T-cell (primary cell): ENCODE measurements at places on chromosomes 1 and 21.

- H3K27ac ChIP-seq, result no peak overlapping the region
- DNase-seq, result peak; percentile 35
- H3K36me3 ChIP-seq, result no peaks in the 10 kb centered on the region
Measured at GRCh38 chr1:37795340-37796125, 1.9 kb downstream of the MANEAL start.

DNA sequence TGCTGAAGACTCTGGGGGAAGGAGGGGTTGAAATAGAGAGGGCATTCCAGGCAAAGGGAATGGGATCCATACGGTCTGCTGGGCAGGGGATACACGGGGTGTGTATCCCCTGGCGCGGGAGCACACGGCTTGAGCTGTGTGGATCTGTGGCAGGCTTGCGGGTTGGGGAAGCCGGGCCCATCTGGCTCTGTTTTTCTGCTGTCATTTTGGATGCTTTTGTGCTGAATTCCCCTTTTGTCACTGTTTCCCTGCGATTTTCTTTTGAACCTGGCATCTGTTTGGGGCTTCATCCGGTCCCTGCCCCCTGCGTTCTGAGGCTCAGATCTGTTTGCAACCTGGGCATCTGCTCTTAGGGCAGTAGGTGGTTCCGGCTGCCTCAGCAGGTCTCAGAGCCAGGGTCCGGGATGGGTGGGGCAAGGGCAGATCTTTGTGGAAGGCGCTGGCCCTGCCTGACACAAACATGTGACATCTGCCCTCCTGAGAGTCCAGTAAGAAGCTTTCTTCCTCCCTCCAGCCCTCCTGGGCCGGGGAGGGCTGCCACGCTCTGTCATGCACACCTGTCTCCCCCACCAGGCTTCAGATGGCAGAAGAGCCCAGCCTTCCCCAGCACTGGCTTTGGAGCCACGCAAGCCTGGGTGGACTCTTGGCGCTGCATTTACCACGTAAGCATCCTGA lies 84.0 kb downstream of the IGSF21 start:
- no peaks in the 10 kb centered on the region for H3K36me3 ChIP-seq
- no peak for DNase-seq
- no peak overlapping the region for H3K4me3 ChIP-seq
- H3K27me3 ChIP-seq, result no peaks in the 10 kb centered on the region
- no peaks in the 10 kb centered on the region for H3K4me1 ChIP-seq
- H3K27ac ChIP-seq, result no peak overlapping the region

DNA sequence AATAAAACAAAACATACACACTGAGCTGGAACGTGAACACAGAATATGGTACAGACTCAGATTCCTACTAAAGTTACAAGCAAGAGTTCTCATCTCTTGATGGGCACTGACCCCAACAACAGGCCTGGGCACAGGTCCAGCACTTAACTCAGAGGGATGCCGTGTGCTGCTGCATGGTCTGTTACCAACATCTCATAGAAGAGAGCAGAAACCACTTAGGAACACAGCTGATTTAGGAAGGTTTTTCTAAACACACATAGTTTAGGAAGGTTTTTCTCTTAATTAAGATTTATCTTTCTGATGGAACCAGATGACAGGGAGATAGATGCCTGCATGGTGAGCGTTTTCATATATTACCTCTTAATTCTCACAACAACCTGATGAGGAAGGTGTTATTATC lies 1.5 kb downstream of the GCLM start:
- H3K4me3 ChIP-seq, result no peak overlapping the region
- no peak overlapping the region for H3K27ac ChIP-seq
- peaks cover 7% of the 10 kb centered on the region for H3K4me1 ChIP-seq
- no peaks in the 10 kb centered on the region for H3K27me3 ChIP-seq
- H3K36me3 ChIP-seq, result no peaks in the 10 kb centered on the region

DNA sequence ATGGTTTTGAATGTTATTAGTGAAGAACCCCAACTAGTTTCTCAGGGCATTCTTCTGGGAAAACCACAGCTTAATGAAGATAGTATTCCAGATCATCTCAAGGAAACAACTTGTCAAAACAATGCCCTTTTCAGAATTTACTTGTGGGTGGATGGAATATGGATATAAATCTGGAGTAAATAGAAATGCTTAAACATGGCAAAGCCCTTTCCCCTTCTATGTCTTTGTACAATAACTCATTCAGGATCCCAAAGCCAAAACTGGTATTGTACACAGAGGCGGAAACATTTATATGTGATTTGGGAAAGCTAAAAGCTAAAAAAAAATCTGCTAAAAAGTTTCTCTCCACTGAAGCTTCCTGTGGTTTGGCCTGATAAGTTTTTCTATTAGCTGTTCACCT lies 55.5 kb upstream of the RGS5 start:
- H3K36me3 ChIP-seq, result no peaks in the 10 kb centered on the region
- no peaks in the 10 kb centered on the region for H3K27me3 ChIP-seq
- no peak for DNase-seq
- H3K27ac ChIP-seq, result no peak overlapping the region
- H3K4me3 ChIP-seq, result no peak overlapping the region
- H3K4me1 ChIP-seq, result no peaks in the 10 kb centered on the region

DNA sequence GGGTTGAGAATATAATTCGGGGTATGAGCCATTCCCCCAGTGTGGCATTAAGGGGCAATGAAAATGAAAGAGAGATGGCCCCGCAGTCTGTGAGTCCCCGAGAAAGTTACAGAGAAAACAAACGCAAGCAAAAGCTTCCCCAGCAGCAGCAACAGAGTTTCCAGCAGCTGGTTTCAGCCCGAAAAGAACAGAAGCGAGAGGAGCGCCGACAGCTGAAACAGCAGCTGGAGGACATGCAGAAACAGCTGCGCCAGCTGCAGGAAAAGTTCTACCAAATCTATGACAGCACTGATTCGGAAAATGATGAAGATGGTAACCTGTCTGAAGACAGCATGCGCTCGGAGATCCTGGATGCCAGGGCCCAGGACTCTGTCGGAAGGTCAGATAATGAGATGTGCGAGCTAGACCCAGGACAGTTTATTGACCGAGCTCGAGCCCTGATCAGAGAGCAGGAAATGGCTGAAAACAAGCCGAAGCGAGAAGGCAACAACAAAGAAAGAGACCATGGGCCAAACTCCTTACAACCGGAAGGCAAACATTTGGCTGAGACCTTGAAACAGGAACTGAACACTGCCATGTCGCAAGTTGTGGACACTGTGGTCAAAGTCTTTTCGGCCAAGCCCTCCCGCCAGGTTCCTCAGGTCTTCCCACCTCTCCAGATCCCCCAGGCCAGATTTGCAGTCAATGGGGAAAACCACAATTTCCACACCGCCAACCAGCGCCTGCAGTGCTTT lies 9.4 kb downstream of the PROX1 start:
- H3K27ac ChIP-seq, result no peak overlapping the region
- peaks cover 9% of the 10 kb centered on the region for H3K27me3 ChIP-seq
- H3K36me3 ChIP-seq, result no peaks in the 10 kb centered on the region
- no peak for DNase-seq
- no peaks in the 10 kb centered on the region for H3K4me1 ChIP-seq

GRCh38 chr1:155106862-155107261 lies 20.8 kb upstream of the EFNA1 start:
- H3K27me3 ChIP-seq, result peaks cover 9% of the 10 kb centered on the region
- no peaks in the 10 kb centered on the region for H3K36me3 ChIP-seq
- no peak for DNase-seq
- H3K4me3 ChIP-seq, result no peak overlapping the region

GRCh38 chr1:76425201-76426145 lies 350.9 kb downstream of the ST6GALNAC3 start:
- DNase-seq, result no peak
- H3K27me3 ChIP-seq, result no peaks in the 10 kb centered on the region
- H3K4me1 ChIP-seq, result no peaks in the 10 kb centered on the region
- H3K27ac ChIP-seq, result no peak overlapping the region
- H3K36me3 ChIP-seq, result no peaks in the 10 kb centered on the region
- no peak overlapping the region for H3K4me3 ChIP-seq

DNA sequence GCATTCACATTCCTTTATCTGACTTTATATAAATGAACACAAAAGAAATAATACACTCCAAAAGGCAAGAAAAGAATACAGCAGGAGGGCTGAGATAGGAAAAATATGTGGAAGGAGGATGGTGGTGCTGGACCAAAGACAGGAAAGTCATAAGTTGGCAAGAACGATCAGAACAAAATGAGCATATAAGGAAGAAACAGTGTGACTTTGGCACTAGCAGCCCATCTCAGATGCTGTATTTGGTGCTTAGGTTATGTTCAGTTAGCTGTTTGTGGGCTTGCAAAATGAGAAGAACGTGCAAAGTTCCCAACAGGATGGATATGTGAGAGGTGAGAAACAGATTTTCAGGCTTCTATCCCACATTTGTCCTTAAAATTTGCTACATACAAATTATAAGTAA lies 719.8 kb upstream of the ADGRL4 start:
- H3K27ac ChIP-seq, result no peak overlapping the region
- no peak overlapping the region for H3K4me3 ChIP-seq
- no peaks in the 10 kb centered on the region for H3K27me3 ChIP-seq
- no peak for DNase-seq
- H3K4me1 ChIP-seq, result no peaks in the 10 kb centered on the region

DNA sequence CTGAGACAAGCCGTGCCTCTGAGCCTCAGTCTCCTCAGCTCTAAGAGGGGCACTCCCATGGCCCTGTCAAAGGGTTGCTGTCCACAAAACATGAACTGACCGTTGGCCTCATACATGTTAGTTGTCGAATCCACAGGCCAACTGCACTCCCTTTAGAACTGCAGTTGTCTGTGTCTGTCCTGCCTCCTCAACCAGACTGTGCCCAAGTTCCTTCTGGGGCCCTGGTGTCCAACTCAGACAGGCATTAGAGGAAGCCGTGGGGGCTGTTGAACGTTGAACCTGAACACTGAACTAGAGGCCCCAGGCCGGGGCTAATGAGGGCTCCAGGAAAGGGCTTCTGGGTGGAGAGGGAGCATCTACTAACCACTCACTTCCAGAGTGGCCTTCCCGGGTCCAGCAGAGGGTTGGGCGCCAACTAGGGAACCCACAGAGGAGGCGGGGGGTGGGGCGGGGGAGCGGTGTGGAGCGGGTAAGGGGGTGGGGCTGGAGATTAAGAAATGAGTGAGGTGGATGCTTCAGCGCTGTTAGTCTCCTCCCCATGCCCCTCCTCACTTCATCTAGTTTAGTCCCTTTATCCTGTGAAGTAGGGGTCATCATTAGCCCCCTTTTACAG lies at the start of gene RAB42:
TSS of gene RAB42 (plus strand) at position 558 of the 613 bp plus-strand sequence. CDS start 247 bp downstream, outside the sequence.
- peak within 1 kb of the TSS; percentile 26 for H3K4me3 ChIP-seq
- H3K36me3 ChIP-seq, result no peaks in the 10 kb centered on the region
- no peak for DNase-seq
- no peaks in the 10 kb centered on the region for H3K27me3 ChIP-seq
- H3K27ac ChIP-seq, result no peak within 1 kb of the TSS
- H3K4me1 ChIP-seq, result peaks cover 8% of the 10 kb centered on the region

- no peak for DNase-seq
- no peaks in the 10 kb centered on the region for H3K4me1 ChIP-seq
- no peaks in the 10 kb centered on the region for H3K27me3 ChIP-seq
- H3K27ac ChIP-seq, result no peak overlapping the region
Measured at GRCh38 chr1:114088392-114089299, 65.0 kb downstream of the SYT6 start.

- H3K36me3 ChIP-seq, result no peaks in the 10 kb centered on the region
- H3K4me3 ChIP-seq, result no peak overlapping the region
- no peak overlapping the region for H3K27ac ChIP-seq
- no peak for DNase-seq
- H3K27me3 ChIP-seq, result peaks cover 7% of the 10 kb centered on the region
Measured at GRCh38 chr1:22212400-22213233, 69.7 kb upstream of the WNT4 start.

DNA sequence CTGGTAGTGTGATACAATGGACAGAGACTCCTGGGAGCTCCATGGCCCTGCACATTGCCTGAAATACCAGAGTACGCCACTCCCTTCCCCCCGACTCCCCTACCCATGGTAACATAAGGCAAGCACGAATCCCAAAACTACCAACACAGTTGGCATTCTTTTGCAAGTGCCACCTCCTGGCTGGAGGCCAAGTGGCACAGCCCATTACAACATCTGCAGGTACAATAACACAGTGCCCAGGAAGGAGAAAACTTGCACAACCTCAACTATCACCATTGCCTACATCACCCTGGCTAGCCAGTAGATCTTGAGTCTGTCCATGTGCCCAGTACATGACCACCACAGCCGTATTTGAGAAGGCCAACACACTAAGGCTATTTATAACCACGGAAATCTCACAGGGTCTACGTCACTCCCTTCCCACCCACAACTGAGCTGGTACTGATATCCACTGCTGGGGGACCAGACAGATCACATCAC lies 11.7 kb downstream of the ADAMTS1 start:
- no peaks in the 10 kb centered on the region for H3K4me1 ChIP-seq
- no peak overlapping the region for H3K4me3 ChIP-seq
- H3K36me3 ChIP-seq, result no peaks in the 10 kb centered on the region
- no peaks in the 10 kb centered on the region for H3K27me3 ChIP-seq

DNA sequence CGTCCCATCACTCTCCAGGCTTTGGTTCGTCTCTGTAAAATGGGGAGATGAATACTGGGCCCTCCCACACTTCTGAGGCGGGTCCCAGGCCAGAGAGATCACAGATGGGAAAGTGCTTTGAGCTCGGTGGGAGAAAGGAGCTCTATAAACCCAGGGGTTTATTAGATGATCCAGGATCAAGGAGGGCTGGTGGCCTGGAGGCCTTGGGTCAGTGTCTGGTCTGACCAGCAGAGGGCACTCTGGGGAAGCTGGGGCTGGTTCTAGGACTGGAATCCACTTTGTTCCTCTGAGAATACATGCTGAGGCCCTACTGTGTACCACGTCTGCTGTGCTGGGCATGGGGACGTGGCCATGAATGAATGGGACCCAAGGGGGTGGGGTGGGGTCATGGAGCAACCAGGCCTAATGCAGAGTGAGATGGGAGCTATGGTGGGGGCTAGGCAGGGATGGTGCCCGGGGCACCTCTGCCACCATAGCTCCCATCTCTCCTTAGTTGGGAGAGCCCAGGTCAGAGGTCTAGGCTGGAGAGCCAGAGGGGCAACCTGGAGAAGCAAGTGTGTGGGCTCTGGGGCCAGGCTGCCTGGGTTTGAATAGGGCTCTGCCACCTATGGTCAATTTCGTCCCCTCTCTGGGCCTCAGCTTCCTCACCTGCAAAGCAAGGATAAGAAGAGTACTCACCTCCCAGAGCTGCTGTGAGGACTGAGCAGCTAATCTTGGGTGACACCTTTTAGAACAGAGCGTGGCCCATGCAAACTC lies 9.0 kb upstream of the FAM131C start:
- H3K27me3 ChIP-seq, result no peaks in the 10 kb centered on the region
- H3K4me3 ChIP-seq, result no peak overlapping the region
- H3K4me1 ChIP-seq, result peaks cover 2% of the 10 kb centered on the region
- H3K27ac ChIP-seq, result no peak overlapping the region
- no peaks in the 10 kb centered on the region for H3K36me3 ChIP-seq

DNA sequence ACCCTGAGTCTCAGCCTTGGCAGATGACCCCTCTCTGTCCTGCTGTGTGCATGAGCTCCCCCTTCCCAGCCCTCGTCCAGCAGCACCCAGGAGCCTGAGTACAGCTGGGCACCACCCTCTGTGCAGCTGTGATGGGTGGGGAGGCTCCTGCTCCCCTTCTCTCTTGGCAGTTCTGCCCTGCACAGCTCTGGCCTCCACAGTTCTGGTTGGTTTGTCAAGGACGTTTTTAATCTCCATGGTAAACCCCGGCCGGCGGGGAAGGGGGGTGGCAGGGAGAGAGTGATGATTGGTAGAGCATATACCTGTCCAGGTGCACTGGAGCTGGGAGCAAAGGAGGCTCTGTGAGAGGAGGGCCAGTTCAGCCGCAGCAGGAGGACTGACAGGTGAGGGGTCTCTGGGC lies at the start of gene CLCNKA:
TSS of gene CLCNKA (plus strand) at position 356 of the 400 bp plus-strand sequence. CDS start 584 bp downstream, outside the sequence.
- no peak for DNase-seq
- H3K36me3 ChIP-seq, result no peaks in the 10 kb centered on the region
- peaks cover 5% of the 10 kb centered on the region for H3K4me1 ChIP-seq
- no peak within 1 kb of the TSS for H3K4me3 ChIP-seq
- H3K27ac ChIP-seq, result no peak within 1 kb of the TSS
